ENCODE measurements at places on chromosomes 11 and 22.

- no peak for DNase-seq
These were observed 12.3 kb downstream of the DLAT start for GRCh38 chr11:112037527-112037926.

DNA sequence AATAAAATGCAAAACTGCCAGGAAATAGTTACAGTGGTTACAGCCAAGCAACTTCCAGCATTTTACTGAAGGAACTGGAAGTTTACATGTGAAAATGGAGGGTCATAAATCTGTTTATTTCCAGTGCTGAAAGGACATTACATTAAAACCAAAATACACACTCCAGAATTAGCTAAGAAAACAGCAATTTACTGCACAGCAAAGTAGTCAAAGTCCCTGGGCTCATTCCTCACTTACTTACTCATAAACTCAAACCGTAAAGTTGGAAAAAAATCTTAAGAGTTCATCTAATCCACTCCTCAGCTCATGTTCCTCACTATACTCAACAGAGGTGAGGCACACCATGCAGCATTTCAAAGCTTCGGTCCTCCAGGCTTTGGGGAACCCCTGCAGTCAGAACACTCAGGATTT is 17.4 kb downstream of the CTSC start:
- DNase-seq, result no peak

- DNase-seq, result peak; percentile 74
These were observed 27.8 kb upstream of the PPARA start for GRCh38 chr22:46122511-46122971.

GRCh38 chr11:9972989-9973388 is 309.1 kb downstream of the SWAP70 start:
- no peak for DNase-seq

GRCh38 chr11:80838153-80838552 is 1397.3 kb upstream of the TENM4 start:
- DNase-seq, result no peak

- no peak for DNase-seq
These were observed 24.8 kb downstream of the PTPRJ start for GRCh38 chr11:48005136-48005535.

DNA sequence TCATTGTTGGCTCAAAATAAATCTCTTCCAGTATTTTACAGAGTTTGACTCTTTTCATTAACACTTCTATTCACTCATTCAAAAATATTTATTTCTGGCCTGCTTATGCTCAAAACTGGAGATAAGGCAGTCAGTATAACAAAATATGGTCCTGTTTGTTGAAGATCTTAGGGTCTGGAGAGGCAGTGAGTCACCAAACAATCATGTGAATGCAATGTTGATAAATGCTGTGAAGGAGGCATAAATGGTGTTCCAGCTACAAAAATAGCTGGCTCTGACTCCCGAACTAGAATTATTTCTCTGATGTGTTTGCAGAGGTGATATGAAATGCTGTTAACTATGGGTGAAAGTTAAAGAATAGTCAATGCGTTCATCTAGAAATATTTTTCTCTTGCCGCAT is 390.6 kb downstream of the AASDHPPT start:
- DNase-seq, result no peak

GRCh38 chr11:26150031-26150430 is 181.9 kb upstream of the ANO3 start:
- DNase-seq, result no peak

GRCh38 chr11:19426011-19426755 is 185.4 kb upstream of the E2F8 start:
- DNase-seq, result no peak

DNA sequence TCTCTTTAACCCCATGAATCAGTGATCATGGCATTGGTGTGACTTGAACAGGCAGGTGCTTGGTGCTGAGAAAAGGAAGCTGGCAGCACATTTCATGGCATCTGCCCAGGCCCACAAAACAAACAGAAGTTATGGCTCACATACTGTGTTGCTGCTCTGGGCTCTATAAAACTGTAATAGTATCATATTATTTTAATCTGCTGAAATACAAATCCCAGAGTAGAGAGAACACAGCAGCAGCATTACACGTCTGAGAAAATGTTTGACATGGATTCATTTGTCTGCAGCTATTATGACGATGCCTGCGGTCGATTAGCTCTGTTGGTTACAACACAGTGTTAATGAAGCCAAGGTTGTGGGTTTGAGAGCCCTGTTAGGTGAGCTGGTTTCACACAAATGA is 80.8 kb downstream of the ALX4 start:
- DNase-seq, result no peak

DNA sequence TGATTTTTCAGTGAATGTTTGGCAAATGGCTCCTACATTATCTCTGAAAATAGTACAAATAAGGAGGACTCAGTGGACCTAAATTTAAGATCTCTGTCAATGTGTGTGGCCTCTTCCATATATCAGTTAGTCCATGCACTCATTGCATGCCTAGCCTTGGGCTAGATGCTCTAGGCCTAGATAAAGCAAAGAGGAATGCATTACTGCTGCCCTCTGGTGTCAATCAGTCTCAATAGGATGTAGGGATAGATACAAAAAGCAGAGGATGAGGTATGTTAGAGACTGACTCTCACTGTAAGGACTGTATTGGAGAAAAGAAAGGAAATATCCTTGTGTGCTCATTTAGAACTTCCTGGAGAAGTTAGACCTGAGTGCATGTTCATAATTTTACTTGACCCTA is 42.0 kb downstream of the MS4A2 start:
- DNase-seq, result no peak

GRCh38 chr11:123082977-123083376 is 21.0 kb upstream of the HSPA8 start:
- DNase-seq, result no peak

GRCh38 chr11:29260939-29261705 is 755.7 kb downstream of the KCNA4 start:
- DNase-seq, result no peak

GRCh38 chr11:118215262-118215661 is 9.5 kb downstream of the JAML start:
- DNase-seq, result peak; percentile 54

DNA sequence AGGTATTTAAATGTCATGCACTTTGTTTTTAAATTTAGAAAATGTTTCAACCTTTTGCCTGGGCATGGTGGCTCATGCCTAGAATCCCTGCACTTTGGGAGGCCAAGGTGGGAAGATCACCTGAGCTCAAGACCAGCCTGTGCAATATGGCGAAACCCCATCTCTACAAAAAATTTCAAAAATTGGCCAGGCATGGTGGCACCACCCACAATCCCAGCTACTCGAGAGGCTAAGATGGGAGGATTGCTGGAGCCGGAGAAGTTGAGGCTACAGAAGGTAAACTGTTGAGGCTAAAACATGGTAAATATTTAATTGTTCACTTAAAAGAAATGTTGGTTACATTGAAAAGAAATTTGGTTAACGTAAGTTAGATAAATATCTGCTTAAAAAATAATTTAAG is 108.4 kb upstream of the IGLL5 start:
- no peak for DNase-seq

DNA sequence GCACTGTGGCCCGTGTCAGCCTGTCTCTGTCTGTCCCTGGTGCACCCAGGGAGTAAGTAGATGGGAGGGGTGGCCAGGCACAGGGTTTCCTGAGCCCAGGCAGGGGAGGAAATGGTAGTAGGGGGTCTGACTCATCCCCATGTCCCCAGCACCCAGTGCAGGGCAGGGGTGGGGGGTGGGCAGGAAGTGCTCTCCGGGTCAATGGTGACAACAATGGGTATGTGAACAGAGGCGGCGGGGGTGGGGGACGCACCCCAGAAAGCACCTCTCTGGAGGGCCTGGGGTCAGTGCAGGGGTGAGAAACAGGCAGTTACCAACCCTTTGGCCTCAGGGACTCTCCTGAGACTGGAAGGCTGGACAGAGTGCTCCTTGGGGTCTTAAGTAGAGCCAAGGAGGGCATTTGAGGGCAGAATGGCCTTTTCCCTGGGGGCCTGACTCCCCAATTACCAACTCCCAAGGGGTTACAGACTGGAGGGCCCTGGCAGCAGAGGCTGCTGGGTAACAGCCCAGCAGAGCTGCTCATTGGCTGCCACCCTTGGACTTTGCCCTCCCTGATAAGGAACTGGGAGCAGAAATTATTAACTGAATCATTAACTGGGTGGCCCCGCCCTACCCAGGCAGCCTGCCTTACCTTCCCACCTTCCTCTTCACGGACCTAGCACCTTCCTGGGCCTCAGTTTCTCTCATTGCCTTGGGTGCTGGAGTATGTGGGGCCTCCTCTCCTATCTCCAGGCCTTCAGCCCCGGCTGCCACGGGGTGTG is 4.2 kb downstream of the MYRF start:
- peak; percentile 20 for DNase-seq

DNA sequence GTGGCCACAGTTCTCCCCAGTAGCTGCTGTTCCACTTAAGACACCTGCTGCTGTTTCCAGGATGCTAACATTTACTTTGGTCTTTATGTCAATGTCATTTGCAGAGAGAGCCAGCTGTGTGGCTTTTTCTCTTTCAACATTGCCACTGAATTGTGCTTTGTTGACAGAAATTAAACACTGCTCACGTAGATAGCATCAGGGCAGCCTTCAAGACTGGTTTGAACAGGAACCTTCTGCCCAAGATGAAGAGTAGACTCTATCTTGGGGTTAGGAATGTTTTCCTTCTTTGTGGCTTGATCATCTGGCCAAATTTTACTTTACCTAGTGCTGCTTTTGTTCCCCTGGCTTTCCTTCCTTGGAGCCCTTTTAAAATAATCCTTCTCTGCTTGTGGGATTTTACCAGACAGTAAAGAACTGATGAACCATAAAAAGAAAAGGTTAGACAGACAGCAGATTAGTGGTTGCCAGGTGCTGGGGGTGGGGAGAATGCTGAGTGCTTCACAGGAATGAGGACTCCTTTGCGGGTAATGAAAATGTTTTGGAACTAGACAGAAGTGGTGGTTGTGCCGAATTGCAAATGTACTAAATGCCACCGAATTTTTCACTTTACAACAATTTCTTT is 22.7 kb upstream of the XBP1 start:
- DNase-seq, result peak; percentile 38

- DNase-seq, result no peak
These were observed 105.5 kb downstream of the DSCAML1 start for GRCh38 chr11:117691516-117691915.

DNA sequence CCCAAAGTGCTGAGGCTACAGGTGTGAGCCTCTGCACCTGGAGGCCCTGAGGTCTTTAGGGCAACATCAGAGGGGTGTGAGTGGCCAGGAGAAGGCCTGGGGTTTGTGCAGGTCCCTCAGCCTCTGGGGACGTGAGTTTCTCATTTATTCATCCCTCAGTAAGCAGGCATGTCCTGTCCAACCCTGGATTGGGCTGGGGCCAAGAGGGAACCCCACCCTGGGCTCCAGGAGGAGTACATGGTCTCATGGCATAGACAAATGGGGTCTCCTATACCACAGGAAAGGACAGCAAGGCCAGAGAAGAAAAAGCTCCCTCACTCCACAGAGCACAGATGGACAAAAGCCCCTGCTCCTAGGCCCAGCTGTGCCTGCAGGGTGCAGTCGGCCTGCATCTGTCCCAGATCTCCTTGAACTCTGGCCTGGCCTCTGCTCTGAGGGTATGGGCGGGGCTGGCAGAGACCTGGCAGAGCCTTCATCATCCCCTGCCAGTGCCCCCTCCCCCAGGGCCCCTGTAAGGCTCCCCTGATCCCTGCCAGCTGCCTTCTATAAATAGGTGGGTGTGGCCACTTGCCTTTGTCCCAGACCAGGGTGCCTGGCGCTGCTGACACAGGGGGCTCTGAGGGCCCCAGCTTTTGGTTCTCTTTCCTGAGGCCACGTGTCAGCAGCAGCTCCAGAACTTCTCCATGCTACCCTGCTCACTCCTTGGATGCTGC is 34.6 kb downstream of the A4GALT start:
- peak; percentile 58 for DNase-seq

DNA sequence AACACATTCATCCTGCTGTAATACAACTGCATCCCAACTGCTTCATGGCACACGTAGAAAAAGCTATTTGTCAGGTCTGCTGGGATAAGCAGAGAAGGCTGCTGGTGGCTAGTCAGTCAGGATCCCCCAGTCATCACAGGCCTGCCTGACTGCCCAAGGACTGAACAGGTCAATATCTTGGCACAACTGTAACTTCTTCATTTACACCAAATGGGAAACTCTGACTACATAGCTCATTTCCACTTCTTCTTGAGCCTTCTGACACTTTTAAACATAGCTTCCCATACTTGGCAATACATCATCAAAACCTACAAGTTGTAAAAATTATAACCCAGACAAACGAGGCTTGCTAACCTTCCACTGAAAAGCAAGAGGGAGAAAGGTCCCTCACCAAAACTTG is 2.8 kb downstream of the TMEM9B start:
- no peak for DNase-seq

- DNase-seq, result no peak
These were observed 538.2 kb downstream of the LRRC4C start for GRCh38 chr11:40921246-40921645.

DNA sequence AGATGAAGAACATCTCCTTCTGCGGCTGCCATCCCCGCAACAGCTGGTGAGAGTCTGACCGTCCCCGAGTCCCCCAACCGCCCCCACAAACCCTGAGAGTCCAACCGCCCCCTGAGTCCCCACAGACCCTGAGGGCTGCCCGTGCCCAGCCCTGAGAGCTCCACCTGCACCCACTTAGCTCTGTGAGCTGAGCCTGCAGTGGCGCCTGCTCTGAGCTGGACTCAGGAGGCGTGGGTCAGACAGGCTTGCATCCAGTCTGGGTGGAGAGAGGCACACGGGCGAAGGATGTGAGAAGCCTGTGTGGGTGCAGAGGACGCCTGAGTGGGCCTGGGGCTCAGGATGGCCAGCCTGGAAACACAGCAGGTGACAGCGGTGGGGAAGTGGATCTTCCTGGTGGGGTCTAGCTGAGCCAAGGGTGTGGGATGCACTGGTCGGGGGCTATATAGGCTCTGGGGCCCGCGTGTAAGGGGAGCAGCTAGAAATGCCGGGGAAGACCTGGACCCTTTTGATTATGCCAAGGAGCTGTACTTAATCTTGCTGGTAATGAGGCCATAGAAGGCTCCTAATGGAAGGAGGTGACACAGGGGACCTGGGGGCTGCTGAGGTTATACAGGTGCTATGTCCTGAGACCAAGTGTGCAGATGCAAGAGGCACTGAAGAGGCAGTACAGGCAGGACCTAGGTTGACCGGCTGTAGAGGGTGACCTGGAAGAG is 6.5 kb downstream of the MAPK8IP2 start:
- no peak for DNase-seq

GRCh38 chr11:115939104-115939730 is 435.0 kb upstream of the CADM1 start:
- no peak for DNase-seq

- DNase-seq, result no peak
These were observed 28.1 kb upstream of the MN1 start for GRCh38 chr22:27829620-27830019.

GRCh38 chr11:67434395-67434881 is 3.0 kb downstream of the PTPRCAP start:
- DNase-seq, result peak; percentile 80

GRCh38 chr22:20946080-20946986 is 20.7 kb upstream of the AIFM3 start:
- peak; percentile 70 for DNase-seq

GRCh38 chr11:28730889-28731288 is 622.7 kb downstream of the METTL15 start:
- no peak for DNase-seq

- no peak for DNase-seq
These were observed 440.5 kb downstream of the MIAT start for GRCh38 chr22:27097933-27098332.

- no peak for DNase-seq
These were observed 442.9 kb downstream of the AASDHPPT start for GRCh38 chr11:106520146-106520912.

Data from upper lobe of left lung (tissue), 6 donors.